ENCODE measurements at places on chromosomes 2 and 18. TPM values are rescaled to one million over a fixed set of nuclear protein-coding genes. Genes with fewer than 3 reads are reported as not detected.

ACVR1C gene
- polyA plus RNA-seq, result 0.61 TPM

UGT1A6 gene
- not detected for polyA plus RNA-seq

TUBA4B gene
- polyA plus RNA-seq, result 0.17 TPM

COPS7B gene
- 44.9 TPM for polyA plus RNA-seq

MAP3K20 gene
- 7.6 TPM for polyA plus RNA-seq

LYPD6 gene
- polyA plus RNA-seq, result 4.9 TPM

RTKN gene
- polyA plus RNA-seq, result 24.5 TPM

BMP10 gene
- polyA plus RNA-seq, result not detected

TTC21B gene
- polyA plus RNA-seq, result 8.4 TPM

ASIC4 gene
- 0.40 TPM for polyA plus RNA-seq

FHOD3 gene
- 2.7 TPM for polyA plus RNA-seq

RTP5 gene
- polyA plus RNA-seq, result not detected

SPEG gene
- 12.6 TPM for polyA plus RNA-seq
